Fibroblast of villous mesenchyme (primary cell): ENCODE measurements at places on chromosomes 1 and 21.
A peak's percentile ranks its signal among the peaks of the same experiment; 100 is the strongest.

DNA sequence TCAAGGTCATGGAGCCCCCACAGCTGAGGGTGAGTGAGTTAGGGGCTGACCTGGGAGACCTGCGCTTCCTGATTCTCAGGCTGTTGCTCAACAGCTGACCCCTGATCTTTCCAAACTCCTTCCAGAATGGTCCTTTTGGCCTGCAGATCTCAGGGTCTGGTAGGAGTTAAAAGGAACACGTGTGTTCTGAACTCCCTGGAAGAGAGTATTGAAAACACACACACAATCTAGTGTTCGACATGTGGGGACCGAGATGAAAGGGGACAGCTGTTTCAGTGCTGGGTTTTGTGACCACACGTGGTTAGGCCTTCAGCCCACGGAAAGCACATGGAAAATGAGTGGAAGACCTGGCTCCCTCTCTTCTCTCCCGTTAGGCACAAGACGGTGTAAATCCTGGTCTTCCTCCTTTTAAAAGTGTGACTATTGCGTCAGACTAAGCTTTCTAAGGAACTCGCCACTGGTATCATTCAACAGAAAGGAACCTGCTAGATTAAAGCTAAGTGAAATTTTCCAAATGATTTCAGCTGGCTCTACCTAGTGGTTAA, 49.6 kb downstream of the RUNX1 start:
- DNase-seq = peak; percentile 50

GRCh38 chr1:25174730-25175612, 57.3 kb downstream of the SYF2 start:
- DNase-seq = no peak

DNA sequence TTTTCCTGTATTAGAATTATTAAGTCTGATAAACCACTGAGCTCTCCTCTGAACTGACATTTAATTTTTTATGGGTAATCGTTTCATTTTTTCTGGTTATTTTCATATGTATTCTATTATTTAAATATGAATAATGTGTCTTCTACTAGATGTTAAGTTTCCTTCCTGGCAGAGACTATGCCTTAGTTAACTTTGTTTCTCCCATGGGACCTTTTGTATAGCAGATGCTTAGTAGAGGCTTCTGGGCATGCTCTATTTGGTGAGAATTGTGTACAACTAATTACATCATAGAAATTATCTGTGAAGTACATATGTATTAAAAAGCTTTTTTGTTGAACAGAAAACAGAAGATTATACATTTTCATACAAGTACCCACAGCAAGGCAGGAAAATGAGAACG, 23.4 kb downstream of the CTBS start:
- DNase-seq = no peak

DNA sequence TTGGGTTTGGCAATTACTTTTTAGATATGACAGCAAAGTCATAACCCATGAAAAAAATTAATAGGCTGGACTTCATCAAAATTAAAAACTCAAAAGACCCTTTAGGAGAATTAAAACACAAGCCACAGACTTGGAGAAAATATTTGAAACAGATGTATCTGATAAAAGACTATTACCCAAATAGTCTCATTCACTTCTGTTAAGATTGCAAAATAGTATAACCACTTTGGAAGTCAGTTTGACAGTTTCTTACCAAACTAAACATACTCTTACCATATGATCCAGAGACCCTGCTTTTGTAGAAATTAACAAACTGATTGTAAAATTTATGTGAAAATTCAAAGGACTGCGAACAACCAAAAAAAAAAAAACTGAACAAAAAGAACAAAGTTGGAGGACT, 32.5 kb upstream of the SLC44A3 start:
- DNase-seq = peak; percentile 57

DNA sequence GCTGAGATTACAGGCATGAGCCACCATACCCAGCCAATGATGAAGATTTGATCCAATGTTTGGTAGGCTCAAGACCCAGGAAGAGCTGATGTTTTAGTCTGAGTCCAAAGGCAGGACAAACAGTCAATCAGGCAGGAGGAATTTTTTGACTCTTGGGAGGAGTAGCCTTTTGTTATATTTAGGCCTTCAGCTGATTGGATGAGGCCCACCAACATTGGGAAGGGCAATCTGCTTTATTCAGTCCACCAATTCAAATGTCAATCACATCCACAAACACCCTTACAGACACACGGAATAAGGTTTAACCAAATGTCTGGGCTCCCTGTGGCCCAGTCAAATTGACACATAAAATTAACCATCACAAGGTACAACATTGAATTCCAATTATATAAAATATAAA, 61.9 kb upstream of the COX20 start:
- no peak for DNase-seq

DNA sequence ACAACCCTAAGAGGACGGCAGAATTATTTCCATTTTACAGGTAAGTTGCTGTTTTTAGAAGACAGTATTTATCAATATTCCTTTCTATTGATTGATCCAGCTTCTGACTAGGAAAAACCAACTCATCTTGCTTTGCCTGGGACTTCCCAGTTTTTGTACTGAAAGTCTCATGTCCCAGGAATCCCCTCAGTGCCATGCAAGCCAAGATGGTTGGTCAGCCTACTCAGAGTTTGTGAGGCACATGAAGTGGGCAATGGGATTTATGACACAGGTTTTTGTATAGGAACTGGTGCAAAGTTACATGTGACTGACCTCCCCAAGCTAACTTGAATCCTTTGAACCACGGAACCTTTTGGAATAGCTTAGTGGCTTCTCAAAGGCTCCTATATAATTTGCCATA, 45.5 kb downstream of the GNG12 start:
- no peak for DNase-seq

- DNase-seq = peak; percentile 45
These were observed 13.4 kb upstream of the PIAS3 start for GRCh38 chr1:145871994-145872924.

DNA sequence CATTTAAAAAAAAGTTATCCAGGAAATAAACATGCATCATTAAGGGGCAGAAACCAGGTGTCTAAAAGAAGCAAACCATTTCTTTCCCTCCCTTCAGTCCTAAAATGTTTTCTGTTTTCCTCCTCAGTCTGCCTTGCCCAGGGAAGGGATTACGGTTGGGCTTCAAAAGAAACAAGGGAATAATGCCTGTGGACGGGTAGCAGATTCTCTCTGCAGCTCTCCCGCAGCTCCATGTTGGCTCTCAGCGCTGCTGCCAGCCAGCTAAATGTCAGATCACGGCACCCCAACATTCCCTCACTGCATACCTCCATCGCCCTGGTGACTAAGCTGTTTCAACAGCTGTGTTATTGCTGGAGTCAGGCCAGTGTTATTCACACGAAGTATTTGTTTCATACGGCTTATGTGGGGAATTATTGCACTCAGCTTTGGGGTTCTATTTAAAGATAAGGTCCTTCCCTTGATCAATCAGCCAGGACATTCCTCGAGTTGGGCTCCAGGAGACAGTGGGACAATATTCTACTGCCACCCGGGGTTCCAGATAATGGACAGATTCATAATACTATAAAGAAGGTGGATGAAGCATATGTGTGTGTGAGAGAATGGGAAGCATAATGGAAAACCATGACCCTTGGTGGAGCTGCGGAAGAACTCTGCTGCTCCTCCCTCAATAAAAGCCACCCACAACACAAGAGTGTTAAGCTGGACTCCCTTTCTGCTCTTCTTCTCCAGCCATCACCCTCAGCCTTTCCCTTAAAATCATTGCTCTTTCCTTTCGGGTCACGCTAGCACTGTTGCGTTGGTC, 58.2 kb downstream of the WLS start:
- DNase-seq = peak; percentile 89

DNA sequence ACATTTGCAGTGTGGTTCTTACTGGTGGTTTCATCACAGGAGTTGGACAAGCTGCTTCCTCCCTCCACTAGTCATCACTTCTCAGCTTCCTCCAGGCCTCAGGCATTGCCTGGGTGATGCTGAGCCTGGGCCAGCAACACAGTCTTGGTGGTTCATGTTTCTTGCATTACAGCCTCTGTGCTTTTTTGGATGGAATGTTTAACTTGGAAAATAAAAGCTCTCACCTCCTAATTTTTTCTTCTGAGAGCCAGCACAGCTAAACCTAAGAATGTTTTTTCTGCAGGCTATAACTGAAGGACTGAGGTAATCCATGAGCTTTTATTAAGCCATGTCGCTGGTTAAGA, 66.1 kb upstream of the RHOU start:
- DNase-seq = no peak

GRCh38 chr1:32045772-32046171, 27.0 kb upstream of the TMEM39B start:
- no peak for DNase-seq

- DNase-seq = no peak
These were observed 15.1 kb downstream of the PTPRU start for GRCh38 chr1:29251164-29252124.

GRCh38 chr1:172991674-172992400, 58.9 kb downstream of the TNFSF18 start:
- DNase-seq = no peak

GRCh38 chr1:209057901-209058300, 525.6 kb upstream of the CAMK1G start:
- no peak for DNase-seq

DNA sequence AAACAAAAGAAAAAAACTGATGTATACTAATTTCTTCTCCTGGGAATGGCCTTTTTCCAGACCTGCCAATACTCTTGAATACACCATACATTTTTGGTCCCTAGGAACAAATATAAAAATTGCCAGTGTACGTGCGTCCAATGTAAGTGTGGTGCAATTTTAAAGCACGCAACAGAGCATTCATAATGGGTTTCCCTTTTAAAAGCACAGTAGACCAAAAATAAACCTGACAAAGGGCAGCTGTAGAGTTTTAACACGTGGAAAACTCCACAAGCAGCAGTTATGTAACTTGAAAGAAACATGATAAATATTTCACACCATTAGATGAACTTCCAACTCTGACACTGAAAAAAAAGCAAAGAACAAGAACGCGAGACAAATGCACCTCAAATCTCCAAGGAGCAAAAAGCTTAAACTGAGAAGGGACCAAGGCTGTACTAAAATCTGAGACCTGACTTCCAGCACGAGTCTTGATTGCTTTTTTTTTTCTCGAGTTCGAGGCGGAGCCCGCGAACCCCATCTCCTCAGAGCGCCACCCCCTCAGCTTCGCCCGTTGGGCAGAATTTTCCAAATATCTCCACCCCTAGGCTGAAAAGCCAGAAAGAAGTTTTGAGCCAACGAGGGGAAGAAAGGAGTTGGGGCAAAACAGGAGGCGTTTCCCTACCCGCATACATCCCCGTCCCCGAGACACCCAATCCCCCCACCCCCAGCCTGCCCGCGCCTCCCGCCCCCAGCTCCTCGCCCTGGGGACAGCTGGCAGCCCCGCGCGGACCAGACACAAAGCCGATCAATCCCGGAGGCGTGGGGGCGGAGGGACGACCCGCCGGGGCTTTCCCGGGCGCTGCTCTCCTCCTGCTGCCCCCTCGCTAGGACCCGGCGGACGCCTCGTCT, at the start of gene JAM2:
Gene JAM2, plus strand, starts transcription at position 599 of the 891 bp plus-strand sequence. CDS start 564 bp downstream, outside the sequence.
- DNase-seq = peak; percentile 70

- peak; percentile 45 for DNase-seq
These were observed 12.7 kb downstream of the FASLG start for GRCh38 chr1:172671591-172671990.
